ENCODE measurements at places on chromosomes 7 and 10. TPM values are rescaled to one million over a fixed set of nuclear protein-coding genes. Genes with fewer than 3 reads are reported as not detected.

The FEZF1 gene
- total RNA-seq: not detected

The FBXO24 gene
- 0.54 TPM for total RNA-seq

The LIPF gene
- total RNA-seq: not detected

The ZP3 gene
- 0.83 TPM for total RNA-seq

The DENND2A gene
- total RNA-seq: 7.8 TPM

The RBP4 gene
- total RNA-seq: not detected

The GPC2 gene
- total RNA-seq: 1.4 TPM

The C10orf105 gene
- total RNA-seq: under 0.01 TPM

The MDFIC gene
- total RNA-seq: 29.7 TPM

The ADAM22 gene
- 0.18 TPM for total RNA-seq

The GIMAP6 gene
- total RNA-seq: not detected

The CTAGE8 gene
- total RNA-seq: not detected

Measured in IMR-90 (cell line).